Substantia nigra (tissue), 51 donors: ENCODE measurements at places on chromosomes 11 and 22.

GRCh38 chr11:83140691-83141455 is 16.1 kb upstream of the PCF11 start:
- no peak for DNase-seq

DNA sequence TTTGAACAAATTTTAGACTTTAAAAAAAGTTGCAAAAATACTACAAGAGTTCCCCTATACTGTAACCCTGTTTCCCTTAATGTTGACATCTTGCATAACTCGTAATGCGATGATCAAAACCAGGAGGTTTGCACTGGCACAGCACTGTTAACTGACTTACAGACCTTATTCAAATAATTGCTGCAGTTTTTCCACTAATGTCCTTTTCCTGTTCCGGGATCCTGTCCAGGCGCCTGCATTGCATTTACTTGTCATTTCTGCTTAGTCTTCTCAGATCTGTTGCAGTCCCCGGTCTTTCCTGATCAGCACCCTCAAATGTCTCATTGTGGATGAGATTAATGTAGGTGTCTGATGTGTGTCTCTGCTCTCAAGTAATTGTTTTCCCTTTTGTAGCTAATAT is 32.0 kb downstream of the APLP2 start:
- no peak for DNase-seq

GRCh38 chr11:6419009-6419631 is at the start of gene APBB1:
APBB1 (minus strand) TSS chr11:6419094; CDS start chr11:6411347, 7,747 bp downstream.
- peak; percentile 79 for DNase-seq

GRCh38 chr11:117419482-117420142 is 92.0 kb downstream of the CEP164 start:
- no peak for DNase-seq

- DNase-seq: no peak
Observed at GRCh38 chr11:68081691-68082090, 39.5 kb downstream of the CHKA start.

- DNase-seq: no peak
Observed at GRCh38 chr11:65014726-65015227, 817 bp downstream of the ARL2 start.

- DNase-seq: no peak
Observed at GRCh38 chr11:120425527-120425926, 86.0 kb upstream of the GRIK4 start.

DNA sequence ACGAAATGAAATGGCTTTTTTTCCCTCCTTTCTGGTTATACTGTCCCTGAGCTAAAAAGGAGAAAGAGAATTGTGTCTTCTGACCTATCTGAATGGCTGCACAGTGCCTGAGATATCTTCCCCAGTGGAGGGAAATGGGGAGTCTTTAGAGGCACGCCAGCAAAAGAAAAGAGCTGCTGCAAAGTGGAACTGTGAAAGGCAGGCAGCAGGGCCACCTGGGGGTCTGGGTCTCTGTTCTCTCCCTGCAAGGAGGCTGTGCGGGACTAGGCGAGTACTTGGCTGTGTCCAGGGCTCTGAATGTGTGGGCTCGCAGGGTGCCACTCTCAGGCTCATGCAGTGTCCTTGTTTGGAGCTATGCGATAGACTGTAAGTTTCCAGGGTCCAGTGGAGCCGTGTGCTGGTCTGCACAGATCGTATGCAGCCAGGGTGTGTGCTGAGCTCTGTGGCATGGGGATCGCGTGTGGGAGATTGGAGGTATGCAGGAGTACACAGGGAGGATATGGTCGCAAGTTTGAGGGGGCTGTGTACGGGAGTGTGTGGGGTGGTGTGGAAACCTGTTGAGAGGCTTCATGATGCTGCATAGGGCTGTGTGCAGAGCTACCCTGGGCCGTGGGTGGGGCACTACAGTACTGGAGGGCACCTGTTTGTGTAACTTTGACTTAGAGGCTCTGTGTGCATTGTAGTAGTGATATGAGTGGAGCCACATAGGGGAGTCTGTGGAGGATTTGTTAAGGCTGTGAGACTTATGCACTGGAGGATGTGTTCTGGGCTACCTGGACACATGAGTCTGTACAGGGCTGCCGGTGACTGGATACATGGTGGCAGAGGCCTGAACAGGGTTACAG is 70.1 kb upstream of the OLFML1 start:
- DNase-seq: no peak

- no peak for DNase-seq
Observed at GRCh38 chr11:1202154-1202775, 20.6 kb upstream of the MUC5B start.

- DNase-seq: no peak
Observed at GRCh38 chr11:31812383-31813381, 1.6 kb upstream of the PAX6 start.

- no peak for DNase-seq
Observed at GRCh38 chr22:48227341-48228018, 1465.0 kb downstream of the TBC1D22A start.

DNA sequence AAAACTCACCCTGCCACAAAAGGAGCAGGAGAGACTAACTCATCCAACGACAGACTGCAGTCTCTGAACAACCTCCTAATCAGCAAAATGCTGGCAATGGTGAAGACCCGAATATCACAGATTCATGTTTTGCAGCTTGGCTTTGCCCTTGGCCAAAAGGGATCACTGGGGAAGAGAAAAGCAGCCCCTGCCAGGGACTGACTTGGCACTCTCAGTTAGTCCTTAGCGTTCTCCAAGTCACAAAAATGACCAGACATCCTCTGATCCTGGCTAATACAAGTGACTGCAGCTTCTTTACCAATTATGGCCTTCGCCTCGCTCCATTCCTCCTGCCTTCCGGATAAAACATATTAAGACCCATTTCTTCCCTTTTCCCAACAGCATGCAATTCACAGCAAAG is 22.4 kb upstream of the CHST1 start:
- DNase-seq: no peak

DNA sequence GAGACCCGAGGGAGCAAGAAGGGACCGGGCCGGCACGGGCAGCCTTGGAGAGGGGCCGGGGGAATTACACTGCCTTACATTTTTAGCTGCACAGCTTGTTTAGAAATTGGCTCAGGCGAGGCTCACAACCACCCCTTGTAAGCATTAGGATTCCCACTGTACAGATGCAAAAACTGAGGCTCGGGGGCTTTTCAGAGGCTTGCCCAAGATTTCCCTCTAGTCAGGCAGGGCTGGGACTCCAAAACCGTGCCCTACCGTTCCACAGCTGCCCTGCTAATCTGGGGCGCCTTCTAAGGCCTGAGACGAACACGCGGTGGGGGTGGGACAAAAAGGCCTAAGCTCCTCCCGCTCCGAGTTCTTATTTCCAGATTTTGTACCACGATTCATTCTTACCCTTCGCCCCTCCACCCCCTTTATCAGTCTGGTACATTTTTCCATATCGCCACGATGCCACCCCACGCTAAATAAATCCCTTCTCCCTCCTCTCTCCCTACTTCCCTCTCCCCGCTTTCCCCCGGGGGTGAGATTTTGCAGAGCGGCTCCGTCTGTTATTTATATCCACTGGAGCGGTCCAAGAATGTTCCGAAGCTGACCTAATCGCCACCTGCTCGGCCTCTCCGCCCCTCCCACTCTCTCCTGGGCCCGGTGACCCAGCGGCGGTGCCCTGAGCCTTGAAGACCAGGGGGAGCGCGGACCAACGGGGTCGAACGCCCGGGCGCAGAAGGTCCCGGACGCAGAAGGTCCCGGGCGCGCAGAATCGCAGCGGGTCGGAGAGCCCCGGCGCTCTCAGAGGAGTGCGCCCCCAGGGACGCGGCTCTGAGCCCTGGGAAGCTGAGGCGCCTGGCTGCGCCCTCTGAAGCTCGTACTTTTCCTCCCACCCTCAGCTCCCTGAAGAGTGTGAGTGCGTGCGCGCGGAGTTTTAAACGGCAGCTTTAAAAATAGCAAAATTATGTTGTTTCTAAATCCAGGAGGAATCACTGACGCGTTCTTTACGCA is 764 bp upstream of the PACSIN3 start:
- no peak for DNase-seq

DNA sequence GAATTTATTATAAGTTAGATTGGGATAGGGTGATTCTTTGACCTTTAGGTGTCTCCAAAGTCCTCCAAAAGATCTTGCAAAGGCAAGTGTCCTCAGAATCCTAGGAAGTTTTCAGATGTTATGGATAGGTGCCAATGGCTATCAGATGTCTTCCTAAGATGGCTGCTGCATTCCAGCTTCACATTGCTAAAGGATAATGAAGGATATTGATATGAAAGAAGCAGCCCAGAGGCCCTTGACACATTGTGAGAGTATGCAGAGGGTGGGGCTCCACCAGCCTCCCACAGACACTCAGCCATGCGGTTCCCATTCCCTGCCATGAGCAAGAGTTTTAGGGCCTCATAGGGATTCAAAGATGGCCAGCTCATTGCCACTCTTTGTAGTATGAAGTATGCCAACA is 22.3 kb upstream of the GLYATL2 start:
- DNase-seq: no peak

GRCh38 chr22:35887296-35887875 is 141.2 kb downstream of the RBFOX2 start:
- DNase-seq: no peak

DNA sequence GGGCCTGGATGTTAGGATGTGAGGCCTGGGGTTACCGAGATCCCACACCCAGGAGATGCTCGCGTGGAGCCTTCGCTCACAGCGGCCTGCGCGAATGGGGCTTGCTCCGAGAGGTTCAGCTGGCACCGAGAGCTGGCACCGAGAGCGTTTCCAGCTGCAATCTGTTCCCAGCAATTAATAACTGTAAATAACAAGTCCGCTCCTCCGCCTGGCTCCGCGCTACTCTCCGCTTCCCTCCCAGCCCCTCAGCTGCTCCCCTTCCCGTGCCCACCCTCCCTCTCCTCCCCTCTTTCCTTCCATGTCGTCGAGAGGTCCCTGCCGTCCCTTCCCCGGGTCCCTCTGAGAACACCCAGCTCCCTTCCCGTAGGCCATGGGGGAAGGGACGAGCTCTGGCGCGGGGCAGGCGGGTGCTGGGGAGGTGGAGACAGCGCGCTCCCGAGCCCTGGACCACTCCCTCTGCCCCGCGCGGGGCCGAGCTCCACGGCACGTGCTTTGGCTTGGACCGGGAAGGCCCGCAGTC is 110.8 kb downstream of the WNT7B start:
- no peak for DNase-seq

DNA sequence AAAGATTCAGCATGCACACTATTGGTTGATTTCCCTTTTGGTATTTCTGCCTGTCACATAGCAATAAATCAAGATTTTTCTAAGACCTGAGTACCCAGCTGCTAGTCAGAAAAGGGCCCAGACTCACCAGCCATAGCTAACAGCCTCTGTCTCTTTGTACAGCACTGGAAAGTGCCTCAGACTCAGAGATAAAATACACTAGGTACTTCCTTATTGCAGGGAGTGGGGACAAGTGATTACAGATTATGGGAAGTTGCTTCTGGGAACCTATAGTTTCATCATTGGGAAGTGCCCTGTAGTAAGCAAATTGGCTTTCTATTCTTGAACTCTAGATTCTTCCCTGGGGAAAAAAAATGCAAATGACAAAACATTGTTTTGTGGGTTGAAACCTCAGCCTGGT is at the start of gene CASP5:
Gene CASP5, minus strand, starts transcription at position 166 of the 400 bp plus-strand sequence. Its CDS starts 32 bp downstream, at position 134.
- no peak for DNase-seq

DNA sequence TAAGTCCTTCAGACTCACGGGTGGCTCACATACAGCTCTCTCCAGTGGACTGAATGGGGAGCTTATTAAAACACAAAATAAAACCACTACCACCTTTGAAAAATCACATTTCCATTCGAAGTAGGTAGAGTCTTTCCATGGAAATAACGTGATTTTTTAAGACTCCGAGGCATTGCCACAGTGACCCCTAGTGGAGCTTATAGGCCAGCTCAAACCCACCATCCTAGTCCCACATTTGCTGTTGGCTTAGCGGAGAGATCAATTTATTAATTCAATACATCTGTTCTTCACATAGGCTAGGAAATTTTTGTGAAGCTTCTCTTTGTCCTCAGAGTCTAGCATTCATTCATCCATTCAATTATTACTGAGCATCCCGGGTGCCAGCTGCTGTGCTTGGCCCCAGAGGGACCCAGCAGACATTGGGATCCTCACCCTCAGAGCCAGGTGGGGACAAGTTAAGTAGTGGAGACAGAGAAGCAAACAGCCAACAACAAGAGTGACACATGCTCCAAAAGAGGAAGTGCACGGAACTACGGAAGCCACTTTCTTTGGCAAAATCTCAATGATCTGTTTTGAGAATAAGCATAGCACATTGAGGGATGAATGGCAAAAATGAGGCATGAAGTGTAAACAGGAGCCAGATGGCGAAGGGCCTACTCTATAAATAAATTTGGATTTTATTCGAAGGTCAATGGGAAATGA is 10.2 kb upstream of the P4HA3 start:
- no peak for DNase-seq

- no peak for DNase-seq
Observed at GRCh38 chr11:130181295-130182272, 22.0 kb downstream of the ST14 start.

DNA sequence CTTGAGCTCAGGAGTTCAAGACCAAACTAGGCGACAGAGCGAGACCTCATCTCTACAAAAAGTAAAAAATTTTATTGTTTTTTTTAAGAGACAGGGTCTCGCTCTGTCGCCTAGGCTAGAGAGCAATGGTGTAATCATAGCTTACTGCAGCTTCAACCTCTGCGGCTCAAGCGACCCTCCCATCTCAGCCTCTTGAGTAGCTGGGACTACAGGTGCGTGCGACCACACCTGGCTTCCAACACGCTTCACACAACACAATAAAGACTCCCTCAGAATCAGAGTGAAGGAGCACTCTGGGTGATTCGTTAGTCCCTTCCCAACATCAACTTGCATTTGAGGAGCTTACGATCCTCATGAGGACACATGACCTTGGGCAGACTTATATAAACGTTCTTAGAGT is 79.5 kb upstream of the APOA1 start:
- no peak for DNase-seq

DNA sequence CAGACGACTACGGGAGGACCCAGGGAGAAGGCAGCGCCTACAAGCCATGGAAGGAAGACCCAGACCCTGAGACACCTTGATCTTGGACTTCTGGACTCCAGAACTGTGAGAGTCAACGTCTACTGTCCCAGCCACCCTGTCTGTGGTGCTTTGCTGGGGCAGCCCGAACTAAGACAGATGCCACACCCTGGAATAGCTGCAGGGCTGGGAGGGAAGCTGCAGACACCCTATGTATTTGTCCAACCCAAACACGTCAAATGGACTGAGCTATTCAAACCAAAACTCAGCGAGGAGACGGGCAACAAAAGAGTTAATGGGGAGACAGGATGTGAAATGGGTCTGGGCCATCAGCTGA is 169.3 kb downstream of the CTTN start:
- DNase-seq: no peak
